Peyer's patch (tissue), 4 donors: ENCODE measurements at places on chromosomes 13 and 19. TPM values are rescaled to one million over a fixed set of nuclear protein-coding genes. Genes with fewer than 3 reads are reported as not detected.

- DNase-seq, result no peak
These were observed 4.9 kb upstream of the ZNF787 start for GRCh38 chr19:56125806-56126590.

DNA sequence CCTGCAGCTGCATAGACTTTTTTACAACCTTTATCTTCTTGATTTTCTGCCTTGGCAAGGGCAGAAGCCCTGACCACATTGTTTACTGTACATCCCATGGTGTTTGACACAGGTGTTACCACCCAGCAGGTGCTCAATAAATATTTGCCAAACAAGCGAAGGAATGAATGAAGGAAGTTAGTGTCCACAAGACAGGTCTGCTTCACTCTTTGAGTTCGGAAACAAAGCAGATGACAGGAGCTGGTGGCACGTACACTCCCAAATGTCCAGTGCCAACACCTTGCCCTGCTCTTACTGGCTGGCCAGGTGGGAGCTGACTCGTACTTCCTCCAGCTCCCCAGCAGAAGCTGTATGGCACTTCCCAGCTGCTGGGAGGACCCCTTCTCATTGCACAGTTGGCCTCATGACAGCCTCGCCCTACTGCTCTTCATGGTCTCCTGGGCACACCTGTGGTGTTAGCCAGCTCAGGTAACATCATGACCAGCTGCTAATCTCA is 22.0 kb upstream of the MUC16 start:
- no peak for DNase-seq

GRCh38 chr13:99792079-99792921 is 179.3 kb downstream of the ZIC5 start:
- no peak for DNase-seq

Gene MEF2B
- total RNA-seq, result not detected

Gene RFPL4A
- not detected for total RNA-seq

Gene JOSD2
- total RNA-seq, result 21.8 TPM

- DNase-seq, result no peak
These were observed 23.0 kb downstream of the GJA3 start for GRCh38 chr13:20137875-20138274.

GRCh38 chr13:103961784-103962183 is 895.6 kb upstream of the SLC10A2 start:
- no peak for DNase-seq

GRCh38 chr13:98044301-98044700 is 90.8 kb downstream of the IPO5 start:
- DNase-seq, result no peak

DNA sequence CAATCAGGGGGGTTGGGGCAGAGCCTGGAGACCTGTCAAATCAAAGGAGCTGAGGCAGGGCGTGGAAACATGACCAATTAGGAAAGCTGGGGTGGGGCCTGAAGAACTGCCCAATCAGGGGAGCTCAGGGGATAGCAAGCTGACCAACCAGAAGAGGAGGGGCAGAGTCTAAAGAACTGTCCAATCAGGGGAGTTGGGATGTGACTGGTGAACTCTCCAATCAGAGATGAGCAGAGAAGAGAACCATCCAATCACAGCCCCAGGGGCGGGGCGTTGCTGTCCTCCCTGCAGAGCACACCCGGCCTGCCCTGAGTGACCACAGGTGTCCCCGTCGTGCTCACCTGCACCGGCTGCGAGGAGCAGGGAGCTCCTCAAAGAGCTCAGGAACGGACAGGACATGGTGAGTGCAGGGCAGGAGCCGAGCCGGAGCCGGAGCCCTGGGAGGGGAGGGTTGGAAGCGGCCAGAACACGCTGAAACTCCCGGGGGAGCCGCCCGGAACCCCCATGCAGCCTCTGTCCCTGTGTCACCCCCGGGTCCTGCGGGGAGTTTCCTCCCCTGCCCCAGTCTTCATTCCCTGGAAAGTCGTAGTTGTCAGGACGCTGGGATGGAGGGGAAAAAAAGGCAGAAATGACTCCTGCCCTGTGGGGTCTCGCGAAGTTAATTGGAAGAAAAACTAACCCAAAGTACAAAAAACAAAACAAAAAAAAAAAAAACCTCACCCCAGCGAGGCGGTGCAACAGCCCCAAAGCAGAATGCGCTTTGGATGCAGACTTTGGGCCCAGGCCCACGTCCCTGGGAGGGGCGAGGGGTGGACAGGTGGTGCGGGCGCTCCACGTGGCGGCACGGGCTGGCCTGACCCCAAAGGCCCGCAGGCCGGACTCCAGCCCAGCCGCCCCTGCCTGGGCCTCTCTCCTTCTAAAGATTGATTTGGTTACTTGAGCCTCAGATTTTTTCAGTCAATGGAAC is at the start of gene ZNF556:
Gene ZNF556 (plus strand): TSS at position 311 of the 967 bp plus-strand sequence. CDS start 87 bp downstream, at position 398.
- DNase-seq, result no peak

DNA sequence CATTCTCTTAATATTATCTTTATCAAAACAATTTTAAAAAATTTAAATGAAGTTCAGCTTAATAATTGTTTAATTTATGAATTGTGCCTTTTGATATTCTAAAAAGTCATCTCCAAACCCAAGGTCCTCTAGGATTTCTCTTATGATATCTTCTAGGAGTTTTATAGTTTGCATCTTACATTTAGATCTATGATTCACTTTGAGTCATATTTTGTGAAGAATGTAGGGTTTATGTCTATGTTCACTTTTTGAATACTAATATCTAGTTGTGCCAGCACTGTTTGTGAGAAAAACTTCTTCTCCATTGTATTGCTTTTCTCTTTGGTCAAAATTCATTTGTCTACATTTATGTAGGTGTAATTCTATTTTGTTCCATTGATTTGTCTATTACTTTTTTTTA is 1068.4 kb upstream of the SPRY2 start:
- DNase-seq, result no peak

DNA sequence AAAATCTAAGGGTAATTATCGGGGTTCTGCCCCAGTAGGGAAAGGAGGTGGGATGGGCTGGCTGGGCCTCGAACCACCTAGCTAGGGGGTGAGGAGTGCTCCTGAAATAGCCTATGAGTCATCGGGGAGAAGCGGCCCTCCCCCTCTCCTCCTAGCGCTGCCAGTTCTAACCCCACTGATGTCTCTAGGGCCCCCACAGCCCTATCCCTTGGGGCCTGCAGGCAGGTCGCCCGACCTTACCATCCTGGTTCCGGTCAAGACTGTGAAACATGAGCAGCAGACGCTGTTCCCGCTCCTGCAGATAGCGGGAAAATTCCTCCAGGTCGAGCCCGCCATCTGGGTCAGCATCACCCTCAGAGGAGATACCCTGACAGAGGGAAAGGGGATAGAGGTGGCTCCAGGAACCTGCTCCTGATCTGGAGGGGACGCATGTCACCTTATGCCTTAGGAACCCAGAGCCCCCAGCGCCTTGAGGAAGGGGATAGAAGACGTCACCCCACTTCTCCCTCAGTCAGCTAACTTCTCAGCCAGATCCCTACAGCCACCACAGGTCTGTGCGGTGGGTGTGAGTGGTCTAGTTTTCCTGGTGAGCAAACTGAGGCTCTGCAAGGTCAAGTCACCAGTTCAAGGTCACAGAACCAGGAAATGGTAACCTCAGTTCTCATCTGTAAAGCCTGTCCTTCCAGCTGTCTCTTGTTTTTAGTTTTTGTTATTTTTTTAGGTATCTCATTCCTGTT is 1.5 kb downstream of the SLC25A23 start:
- no peak for DNase-seq

- no peak for DNase-seq
These were observed 70.3 kb downstream of the FNDC3A start for GRCh38 chr13:49046002-49046401.

Gene TECR
- total RNA-seq, result 103 TPM

DNA sequence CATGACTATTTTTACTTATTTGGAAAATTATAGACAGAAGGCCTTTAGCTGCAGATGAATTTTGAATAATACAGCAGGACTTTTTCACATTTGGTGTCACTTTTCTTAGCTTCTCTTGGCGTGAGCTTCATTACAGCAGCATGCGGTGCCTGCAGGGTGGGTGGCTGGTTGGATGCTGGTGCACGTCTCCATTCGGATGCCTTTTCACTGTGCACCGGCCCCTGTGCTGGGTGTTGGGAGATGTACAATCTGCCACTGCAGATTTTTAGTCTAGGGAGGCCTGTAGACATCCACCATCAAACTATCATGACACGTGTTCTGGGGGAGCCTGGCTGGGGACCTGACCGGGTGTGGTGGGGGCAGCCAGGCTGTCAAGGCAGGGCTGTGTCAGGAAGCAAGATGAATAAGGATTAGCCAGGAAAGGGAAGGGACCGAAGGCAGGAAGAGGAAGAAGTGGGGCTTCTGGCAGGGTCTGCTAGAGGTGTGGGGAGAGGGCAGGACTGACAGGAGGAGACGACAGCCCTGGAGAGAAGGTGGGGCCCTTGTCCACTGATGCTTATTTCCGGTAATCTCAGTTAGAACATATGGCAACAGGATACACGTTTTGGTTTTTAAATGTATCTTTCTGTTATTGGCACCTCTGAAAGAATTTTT is 88.8 kb downstream of the ARHGEF7 start:
- DNase-seq, result peak; percentile 41

Gene FUT1
- 0.38 TPM for total RNA-seq

Gene ZNF491
- 1.7 TPM for total RNA-seq

DNA sequence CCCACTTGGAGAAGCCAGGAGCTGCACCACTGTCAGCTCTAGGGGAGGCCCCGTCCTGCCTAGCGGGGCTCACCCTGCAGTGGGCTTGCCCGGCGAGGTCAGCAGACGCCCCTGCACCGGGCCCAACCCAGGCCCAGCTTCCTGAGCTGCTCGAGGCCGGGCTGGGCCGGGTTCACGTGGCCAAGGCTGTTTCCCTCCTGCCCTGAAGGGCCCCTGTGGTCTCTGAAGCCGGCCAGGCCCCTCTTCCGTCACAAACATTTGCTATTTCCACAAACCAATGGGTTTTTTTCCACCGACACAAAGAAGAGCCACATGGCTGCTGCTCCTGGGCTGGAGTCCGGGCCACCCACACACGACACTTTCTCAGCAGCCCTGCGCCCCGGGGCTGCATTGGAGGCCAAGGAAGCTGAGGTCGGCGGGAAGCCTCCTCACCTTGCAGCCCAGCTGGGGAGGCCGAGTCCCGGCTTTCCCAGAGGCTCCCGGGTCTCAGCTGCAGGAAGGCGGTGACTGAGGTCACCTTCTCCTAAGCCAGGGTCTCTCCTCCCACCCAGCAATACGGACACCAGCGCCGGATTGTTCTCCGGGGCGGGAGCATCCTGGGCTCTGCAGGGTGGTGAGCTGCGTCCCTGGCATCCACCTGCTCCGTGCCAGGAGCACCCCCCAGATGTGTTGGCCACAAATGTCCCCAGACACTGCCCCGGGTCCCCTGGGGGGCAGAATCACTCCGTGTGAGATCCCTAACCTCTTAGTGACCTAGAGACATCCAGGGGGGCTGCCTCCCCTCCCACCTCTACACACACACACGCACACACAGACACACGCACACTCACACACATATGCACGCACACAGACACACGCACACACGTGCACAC is 80.5 kb downstream of the GADD45B start:
- DNase-seq, result no peak

Gene ZNF134
- 9.9 TPM for total RNA-seq

Gene USHBP1
- 2.1 TPM for total RNA-seq

Gene ADAMTSL5
- total RNA-seq, result 5.0 TPM

Gene ZNF772
- 14.1 TPM for total RNA-seq

DNA sequence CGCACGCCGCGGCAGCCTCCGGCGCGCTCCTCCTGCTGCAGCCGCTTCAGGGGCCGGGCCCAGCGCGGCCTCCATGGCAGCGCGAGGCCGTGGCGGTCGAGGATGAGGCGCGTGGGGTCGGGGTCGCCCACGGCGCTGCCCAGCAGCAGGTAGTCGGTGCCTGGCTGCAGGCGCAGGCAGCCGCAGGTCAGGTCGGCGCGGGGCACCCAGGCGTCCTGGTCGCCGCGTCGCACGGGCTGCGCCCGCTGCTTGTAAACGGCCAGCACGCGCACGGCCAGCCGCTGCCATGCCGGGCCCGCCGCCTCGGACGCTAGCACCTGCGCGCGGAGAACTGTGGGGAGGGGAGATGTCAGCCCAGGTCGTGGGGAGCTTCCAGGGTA is 11.1 kb downstream of the NTN5 start:
- DNase-seq, result no peak

DNA sequence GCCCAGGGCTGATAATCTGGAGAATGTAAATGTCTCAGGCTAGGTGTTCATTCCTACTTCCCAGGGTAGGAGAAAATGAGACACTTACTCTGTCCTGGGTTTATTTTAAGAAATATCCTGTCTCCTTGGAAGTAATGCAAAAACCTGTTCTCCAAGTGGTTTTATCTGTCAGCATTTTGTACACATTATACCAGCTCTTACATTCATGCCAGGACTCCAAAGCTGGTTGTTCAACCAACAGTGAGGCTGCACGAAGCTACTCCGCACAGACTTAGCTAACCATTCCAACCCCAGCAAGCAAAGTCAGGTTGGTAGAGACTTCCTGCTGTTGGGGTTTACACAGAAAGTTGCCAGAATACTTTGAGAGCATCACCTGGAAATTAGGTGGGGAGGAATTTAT is 55.6 kb downstream of the SLC7A1 start:
- DNase-seq, result no peak

DNA sequence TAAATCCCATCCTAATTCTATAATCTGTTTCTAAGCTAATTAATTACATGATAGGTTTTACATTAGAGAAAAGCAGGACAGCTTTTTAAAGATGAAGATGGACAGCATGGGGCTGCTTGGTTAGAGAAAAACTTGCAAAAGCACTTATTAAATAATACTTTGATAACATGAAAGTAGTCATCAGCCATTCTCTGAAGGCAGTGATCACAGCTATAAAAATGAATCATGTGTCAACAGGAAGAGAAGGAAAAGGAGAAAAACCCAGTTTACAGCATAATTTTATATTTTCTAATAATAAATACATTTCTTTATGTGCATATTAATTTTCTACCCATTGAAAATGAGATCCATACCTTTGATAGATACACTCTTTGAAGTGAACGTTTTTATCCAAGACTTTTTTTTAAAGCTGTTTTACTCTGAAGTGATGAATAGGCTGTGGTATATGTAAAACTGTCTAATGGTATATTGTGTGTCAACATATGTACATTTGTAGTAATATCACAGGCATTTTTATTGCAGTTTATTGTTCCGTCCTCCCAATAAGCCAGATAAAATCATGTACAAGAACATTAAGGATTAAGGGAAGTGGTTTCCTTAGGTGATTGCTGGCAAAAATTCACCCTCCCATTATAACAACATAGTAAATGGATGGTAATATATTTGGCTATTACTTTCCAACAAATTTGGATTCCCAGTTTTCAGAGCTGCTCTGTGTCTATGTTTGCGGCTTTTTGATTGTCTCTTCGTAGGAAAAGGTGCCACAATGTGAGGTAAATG is 1.3 kb upstream of the KLF5 start:
- no peak for DNase-seq

GRCh38 chr13:97182111-97182890 is 39.8 kb upstream of the MBNL2 start:
- no peak for DNase-seq

Gene SIGLEC12
- total RNA-seq, result not detected
